ENCODE measurements at places on chromosomes 1 and 21.

- DNase-seq = no peak
Observed at GRCh38 chr1:40311692-40312091, 5.4 kb downstream of the COL9A2 start.

DNA sequence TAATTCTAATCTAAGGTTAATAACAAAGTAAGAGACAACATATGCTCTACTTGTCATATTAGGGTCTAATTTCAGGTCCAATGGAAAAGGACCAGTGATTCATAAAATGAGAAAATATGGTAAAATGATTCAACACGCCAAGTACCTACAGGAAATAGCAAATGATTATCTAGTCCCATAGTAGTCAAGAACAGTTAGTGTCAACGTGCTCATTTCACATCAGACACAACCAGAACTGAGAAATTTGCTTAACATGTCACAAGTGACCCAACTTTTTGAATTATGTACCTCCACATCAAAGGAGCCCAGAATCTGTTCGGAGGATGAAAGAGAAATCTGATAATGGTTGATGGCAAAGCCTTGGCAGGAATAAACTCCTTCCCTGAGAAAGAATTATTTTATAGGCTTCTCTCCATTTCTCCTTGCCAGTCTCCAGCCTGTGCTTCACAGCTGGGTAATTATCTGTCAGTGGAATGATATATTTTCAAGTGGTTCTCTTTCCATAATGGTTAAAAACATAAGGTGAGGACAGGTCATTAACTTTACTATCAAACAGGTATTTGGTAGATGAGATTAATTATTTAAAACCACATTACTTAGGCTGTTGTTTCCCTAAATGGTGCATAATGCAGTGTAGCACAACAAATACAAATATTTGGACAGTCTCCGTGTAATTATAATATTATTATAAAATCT, 83.2 kb downstream of the APP start:
- no peak for DNase-seq

GRCh38 chr1:116532671-116533428, 38.0 kb downstream of the CD58 start:
- no peak for DNase-seq

- DNase-seq = no peak
Observed at GRCh38 chr1:97780884-97781283, 139.9 kb downstream of the DPYD start.

DNA sequence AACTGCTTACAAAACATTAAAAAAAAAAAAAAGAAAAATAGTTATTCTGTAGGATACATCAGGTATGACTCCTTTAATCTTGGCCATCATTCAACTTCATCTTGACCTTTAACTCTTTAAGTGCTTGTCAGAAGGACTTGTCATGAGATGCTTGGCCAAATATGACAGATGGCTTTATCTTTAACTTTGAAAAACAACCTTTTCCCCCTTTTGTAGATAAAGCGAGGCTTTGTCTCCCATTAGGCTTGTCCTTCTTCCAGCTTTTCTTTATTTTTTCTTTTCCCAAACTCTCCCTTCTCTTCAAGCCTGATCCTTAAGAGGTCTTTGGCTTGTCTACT, 2.3 kb downstream of the SRSF10 start:
- no peak for DNase-seq

DNA sequence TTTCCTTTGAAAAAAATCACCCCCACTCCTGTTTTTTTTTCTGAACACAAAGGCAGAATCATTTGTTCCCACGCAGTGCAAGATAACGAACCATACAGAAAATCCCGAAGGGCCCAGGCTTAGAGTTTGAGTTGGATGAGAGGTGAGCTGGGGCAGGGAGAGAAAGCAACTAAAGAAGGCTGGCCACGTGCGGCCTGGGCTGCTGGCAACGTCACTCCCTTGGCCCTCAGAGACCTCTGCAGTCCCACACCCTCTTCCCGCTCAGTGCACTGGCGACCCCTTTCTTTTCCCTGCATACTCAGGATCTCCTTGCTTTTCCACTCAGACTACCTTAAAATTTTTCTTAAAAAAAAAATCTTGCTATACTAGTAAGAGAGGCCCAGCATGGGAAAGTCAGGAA, 28.2 kb upstream of the CRNN start:
- DNase-seq = no peak

- no peak for DNase-seq
Observed at GRCh38 chr21:38499296-38499695, 1.0 kb upstream of the ERG start.
